Mesendoderm (in vitro differentiated cells): ENCODE measurements at places on chromosomes 1 and 21.

DNA sequence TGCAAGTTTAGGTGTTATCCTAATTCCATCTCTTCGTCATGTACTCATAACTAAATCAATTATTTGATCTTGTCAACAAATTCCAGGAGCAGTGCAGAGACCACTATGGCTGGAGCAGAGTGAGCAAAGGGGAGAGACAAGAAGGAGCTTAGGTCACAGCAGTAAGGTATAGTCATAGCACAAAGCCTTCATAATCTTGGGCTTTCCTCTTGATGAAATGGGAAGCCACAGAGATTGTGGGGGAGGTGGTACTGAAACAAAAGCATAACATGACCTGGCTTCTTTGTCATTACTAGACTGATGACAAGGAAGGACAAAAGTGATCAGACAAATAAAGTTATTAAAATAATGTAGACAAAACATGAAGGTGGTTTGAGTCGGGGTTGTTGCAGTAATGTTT lies 60.1 kb upstream of the PTGS2 start:
- DNase-seq: no peak

- DNase-seq: no peak
These were observed 342.6 kb upstream of the PKN2 start for GRCh38 chr1:88341447-88341846.

- peak; percentile 57 for DNase-seq
These were observed 374.1 kb upstream of the POU3F1 start for GRCh38 chr1:38420666-38421065.

DNA sequence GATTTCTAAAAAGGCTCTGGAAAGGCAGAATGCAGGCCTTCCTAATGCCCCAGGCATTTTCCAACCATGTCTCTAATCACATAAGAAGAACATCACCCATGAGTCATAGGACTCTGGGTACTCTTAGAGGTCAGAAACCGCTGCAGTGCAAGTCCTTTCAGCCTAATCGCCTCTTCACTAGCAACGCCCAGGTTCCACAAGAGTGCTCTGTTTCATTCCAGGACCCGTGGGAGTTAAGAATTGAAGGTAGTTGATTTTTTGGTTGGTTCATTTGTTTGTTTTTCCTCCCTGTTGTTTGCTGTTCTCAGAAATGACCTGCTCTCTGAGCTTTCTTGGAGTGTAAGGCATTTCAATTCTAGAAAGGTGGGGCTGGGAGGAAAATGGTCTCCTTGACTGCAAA lies 123.2 kb downstream of the NR5A2 start:
- DNase-seq: peak; percentile 41

- no peak for DNase-seq
These were observed 11.3 kb upstream of the MFSD2A start for GRCh38 chr1:39943471-39944290.

GRCh38 chr1:172582889-172583288 lies 49.9 kb downstream of the SUCO start:
- no peak for DNase-seq

DNA sequence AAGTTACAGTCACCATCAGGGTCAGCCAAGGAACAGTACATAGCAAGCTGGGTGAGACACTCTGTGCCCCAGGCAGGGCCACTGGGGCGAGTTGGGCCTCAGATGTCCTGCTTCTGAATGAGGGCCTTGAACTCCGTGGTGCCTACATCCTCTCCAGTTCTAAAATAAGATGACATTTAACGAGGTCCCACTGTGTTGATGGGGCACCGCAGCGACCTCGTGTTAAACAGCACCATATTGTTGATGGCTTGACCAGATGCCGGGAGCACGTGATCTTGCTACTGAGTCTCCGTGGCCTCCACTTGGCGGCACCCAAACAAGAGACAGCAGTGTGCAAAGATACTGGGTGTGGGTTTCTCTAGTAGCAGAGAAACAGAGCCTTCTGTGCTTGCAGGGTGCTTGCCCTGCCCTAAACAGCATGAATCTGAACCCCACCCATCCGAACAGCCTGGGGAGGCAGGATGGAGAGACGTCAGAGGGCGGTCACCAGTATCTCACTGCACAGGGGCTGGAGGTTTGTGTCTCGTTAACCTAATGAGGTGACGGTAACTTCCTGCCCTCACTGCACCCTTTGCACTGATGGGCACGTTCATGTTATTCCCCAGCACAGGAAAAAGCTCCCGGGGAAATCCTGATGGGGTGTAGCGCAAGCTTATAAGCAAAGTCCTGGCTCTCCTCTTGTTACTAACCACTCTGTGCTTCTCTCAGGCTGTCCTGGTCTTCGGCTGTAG lies 324.4 kb downstream of the AJAP1 start:
- no peak for DNase-seq

- DNase-seq: peak; percentile 77
These were observed 655 bp upstream of the KIRREL1 start for GRCh38 chr1:157992833-157993146.

GRCh38 chr1:166040202-166040997 lies 126.4 kb downstream of the FAM78B start:
- no peak for DNase-seq

DNA sequence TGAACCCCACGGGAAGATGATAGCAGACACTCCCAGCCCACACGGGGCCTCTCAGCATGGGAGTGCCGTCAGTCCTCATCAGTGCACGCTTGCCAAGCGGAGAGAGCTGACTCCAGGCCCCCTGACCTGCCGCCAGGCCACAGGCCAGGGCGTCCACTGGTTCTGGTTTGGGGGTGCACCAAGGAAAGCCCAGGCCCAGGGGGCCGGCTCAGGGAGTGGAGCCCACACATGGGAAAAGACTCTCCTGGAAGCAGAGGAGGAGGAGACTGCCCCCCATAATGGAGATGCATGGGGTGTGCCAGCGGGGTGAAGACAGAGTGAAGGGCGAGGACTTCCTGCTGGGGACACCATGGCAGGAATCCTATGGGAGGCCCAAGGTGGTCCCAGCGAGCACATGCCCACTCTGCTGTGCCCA lies 6.4 kb downstream of the TRIM11 start:
- DNase-seq: no peak

DNA sequence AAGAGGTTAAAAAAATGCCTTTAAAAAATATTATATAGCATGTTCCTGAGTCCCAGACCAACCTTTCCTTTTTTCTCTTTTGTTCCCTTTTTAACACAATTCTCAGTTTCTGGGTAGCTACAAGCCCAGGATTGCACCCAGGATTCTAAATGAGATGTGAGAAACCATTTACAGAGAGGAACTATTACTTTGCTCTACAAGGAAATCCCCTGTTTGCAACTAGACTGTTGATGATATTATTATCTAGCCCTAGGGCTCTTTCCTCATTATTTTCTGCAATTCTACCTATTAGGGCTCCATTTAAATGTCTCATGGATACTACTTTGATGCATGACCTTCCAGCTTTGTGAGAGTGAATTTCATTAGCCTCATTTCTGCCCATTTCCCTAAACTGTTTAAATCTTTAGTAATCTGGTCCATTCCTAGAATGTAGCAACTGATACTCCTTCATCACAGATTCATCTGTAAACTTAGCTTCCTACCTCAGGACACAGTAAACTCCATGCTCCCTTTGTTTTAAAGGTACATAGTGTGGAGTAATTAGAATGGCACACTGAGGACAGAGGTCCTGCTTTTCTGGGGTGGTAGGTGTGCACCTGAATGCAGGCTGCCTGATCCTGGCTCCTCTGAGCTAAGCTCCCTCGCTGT lies 7.1 kb upstream of the KIF14 start:
- no peak for DNase-seq

DNA sequence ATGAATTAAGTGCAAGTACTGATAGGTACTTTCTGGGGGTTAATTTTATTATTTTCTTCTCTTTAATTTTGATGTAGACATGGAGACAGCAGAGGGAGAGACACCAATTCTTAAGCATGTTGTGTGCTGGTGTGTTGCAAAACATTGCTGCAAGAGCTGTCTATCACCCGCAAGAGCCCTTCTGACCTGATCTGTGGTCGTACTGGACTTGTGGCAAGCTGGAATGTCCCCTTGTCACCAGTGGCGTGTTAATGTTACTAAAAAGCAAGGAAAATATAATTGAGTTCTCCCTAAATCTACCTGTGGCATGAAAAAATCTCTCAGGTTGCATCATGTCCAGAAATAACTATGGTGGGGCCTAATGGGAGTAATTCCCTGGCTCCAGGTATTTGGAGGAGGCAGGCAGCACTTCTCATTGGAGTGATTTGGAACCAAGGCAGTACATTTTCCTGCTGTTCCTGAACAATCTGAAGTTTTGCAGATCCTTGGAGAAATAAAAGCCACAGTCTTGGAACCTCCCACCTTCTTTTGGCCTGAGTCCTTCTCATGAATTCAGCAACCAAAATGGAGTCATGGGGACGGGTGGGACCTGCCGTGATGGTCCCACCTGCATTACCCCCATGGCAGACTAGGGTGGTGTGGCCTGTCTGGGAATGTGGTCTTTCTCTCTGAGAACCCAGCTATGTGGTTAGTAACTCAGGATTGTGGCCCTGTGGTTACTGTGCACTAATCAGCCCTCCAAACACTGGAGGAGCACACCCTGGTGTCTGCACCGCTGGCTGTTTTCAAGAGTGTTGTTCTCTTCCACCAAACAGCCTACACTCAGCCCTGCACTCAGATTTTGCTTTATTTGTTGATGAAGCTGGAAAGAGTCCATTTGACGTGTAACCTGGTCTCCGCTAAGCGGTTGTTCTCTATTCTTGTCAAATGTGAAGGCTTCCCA lies 57.4 kb downstream of the GALNT2 start:
- DNase-seq: no peak

DNA sequence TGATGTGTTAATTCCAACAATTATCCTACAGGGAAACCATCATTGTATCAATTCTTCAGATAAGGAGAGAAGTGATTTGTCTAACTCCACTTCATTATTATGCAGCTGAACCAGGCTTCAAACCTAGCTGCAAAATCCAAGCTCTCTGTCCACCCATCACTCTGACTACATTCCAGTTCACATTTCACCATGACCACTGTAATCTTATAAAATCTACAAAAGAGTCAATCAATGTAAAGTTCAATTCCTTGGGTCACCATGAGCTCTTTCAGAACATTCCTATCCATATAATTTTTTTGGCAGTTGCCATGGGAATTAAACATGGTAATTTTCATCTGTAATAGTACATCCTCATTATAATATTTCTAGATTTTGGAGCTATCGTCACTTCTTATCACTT lies 100.9 kb downstream of the PLPPR5 start:
- no peak for DNase-seq

- DNase-seq: no peak
These were observed 140.2 kb upstream of the SGIP1 start for GRCh38 chr1:66393586-66394287.

- peak; percentile 52 for DNase-seq
These were observed 92.1 kb downstream of the PRKAB2 start for GRCh38 chr1:147080006-147080661.

- no peak for DNase-seq
These were observed 19.2 kb downstream of the OLFML2B start for GRCh38 chr1:162004441-162004950.

DNA sequence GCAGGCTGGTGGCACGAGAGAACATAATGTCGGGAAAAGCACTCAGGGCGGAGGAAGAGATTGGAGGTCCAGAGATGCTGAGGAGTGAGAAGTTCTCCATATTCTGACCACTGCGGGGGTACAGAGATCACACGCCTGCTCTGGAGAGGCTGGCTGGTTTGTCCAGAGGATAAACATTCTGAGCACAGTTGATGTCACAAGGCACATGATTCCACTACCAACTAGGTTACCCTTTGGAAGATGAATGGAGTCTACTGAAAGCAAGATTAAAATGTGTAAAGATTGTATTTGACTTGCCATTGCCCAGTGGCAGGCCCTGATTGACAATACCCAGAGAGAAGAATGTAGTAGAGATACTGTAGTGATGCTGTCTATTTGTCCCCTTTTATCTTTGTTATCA lies at the start of gene SPATA46:
SPATA46 (minus strand) TSS at position 164 of the 400 bp plus-strand sequence; CDS start at position 100, 64 bp downstream.
- no peak for DNase-seq

DNA sequence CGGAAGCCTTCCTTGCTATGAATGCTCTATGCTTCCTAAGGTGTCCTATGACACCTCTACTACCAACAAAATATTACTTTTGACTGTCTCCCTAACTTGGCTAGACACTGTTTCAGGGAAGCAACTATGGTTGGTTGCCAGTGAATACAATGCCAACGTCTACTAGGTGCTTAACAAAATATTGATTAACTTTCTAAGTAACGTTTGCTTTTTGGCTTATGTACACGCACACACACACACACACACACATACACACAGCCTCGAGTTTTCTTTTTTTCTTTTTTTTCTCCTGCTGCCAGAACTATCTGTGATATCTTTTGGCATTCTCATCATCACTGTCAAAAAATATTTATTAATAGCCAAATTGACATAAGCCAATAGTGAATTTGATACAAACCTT lies 864.0 kb downstream of the PLA2G4A start:
- no peak for DNase-seq

GRCh38 chr21:25632296-25632695 lies 6.8 kb upstream of the JAM2 start:
- no peak for DNase-seq

DNA sequence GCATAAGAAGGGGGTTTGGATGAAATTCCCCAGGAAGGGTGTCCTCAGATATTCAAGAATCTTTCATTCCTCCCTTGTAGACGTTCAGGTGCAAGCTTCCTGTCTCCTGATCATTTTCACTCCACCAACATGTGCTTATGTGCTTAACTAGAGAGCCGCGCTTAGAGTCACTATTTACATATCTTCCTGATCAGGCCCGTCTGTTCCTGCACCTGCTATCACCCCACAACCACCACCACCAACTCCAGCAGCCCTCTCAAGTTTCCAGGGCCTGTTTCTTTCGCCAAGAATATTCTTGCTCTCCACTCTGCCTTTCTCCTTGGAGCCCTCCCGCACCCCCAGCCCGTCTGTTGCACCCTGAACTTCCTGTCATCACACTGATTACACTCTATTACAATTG lies 113.4 kb downstream of the SPSB1 start:
- no peak for DNase-seq

GRCh38 chr1:236489710-236490377 lies 33.9 kb upstream of the LGALS8 start:
- DNase-seq: peak; percentile 59

- no peak for DNase-seq
These were observed 19.9 kb downstream of the CNTN2 start for GRCh38 chr1:205062895-205063294.

DNA sequence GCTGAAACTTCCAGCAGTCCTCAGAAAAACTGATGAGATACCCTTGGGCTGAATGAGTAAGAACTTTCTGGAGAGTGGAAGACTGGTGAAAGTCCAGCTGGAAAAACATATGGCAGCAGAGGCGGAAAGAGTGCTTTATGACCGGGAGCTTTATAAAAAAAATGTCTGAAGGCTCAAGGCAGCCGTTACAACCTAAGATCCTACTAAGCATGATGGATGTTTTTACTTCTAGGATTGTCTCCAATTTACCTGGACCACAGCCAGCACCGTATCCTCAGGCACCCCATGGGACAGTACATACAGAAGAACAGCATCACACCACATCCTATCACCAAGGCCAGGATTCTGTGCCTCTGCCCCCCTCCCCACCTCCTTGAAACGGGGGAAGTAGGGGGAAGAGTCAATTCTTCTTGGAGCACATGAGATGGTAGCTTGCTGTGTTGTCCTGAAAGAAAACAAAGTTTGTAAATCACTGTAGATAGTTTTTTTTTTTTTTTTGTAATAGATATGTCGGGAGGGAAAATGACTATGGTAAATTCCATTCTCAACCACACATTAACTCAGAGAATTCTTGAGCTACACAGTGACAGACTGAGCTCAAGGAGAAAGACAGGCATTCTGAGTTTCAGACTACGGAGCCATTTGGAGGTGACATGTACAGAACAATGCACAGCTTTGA lies 11.8 kb upstream of the IRF2BP2 start:
- DNase-seq: no peak

- DNase-seq: no peak
These were observed 213.2 kb downstream of the TNR start for GRCh38 chr1:175530183-175530582.
